ENCODE measurements at places on chromosomes 6 and 20.

DNA sequence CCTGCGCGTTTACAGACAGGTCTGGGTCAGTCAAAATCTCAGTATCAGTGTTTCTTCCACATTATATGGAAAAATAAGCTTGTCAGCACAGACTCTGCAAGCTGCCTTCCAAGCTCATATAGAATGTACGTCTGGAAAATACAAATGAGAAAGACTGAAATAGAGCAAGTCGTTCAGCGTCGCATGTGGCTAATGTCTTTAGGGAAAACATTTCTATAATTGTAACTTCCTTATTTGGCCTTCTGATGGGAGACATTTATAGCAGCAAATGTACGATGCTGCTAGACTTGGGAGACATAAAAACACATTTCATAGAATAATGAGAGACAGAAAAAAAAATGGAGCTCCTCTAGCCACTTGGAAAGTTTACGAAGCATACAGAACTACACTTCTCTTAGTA, 122.2 kb downstream of the KIF16B start:
- DNase-seq = no peak

DNA sequence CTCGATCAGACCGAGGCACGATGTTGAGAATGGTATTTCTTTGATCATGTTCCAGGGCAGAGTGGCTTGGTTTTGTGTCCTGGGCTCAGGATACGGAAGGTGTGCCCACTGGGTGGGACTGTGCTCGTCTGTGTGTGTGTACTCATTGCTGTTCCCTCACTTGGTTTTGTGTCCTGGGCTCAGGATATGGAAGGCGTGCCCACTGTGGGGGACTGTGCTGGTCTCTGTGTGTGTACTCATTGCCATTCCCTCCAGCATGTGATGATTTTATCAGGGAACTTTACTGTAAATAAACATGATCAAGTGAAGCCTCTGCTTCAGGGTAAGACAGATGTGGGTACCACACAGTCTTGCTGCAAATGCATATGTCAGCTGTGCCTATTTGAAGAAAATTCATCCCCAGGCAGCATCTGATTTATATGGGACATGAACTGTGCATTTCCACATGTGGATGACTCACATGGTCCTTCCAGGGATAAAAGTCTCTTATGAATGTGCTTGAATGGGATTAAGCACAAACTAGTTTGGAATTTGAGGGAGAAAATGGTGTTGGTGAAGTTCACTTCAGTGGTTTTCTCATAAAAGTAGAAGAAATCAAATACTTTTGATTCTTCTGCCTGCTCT, 274.3 kb downstream of the QKI start:
- DNase-seq = no peak

DNA sequence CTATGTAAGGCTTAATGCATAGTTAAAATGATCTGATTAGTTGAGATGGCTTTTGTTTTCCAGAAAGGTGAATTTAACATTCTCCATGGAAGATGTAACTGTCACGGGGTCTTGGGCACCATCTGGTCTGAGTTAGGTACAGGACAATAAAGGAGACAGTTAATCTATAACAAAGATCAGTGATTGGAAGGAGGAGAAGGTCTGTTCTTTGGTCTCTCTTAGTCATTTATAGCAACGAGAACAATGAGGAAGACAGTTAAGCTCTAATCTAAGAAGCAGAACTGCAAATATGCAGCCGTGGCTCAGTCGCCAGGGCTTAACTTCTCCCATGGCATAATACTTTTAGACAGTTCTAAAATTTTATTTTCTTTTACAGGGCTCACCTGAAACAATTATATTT, 405.5 kb upstream of the SULF2 start:
- DNase-seq = no peak

DNA sequence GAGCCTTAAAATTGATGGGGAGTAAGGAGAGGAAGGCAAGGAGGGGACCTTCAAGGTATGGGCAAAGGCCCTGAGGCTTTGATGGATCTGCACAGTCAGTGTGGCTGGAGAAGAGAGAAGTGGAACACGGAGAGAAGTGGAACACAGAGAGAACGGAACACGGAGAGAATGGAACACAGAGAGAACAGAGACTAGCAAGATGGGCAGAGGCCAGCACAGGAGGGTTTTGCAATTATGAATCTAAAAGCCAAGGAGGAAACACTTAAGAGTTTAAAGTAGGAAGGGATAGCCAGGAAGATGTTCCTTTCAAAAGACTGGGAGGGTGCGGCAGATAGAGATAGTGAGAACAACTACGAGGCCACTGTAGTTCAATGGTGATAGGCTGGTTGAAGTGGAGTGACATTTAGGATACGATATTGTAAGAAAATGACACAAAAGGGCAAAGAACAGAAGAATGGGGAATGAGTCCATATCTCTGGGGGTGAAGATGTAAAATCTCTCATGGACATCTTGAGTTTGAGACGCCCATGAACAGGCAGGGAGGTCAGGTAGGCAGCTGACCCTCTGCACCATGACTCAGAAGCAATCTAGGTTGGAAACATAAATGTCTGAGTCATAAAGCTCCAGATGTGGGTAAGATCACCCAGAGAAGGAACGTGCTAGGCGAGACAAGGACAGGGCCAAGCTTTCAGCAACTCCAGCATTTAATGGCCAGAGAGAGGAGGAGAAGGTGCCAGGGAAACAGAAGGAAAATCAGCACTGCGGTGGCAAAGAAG, 25.4 kb downstream of the ZMYND8 start:
- no peak for DNase-seq

- DNase-seq = no peak
Measured at GRCh38 chr20:44360221-44360620, 4.7 kb downstream of the HNF4A start.

GRCh38 chr6:16635291-16635809, 125.9 kb downstream of the ATXN1 start:
- no peak for DNase-seq

GRCh38 chr6:97151601-97152000, 131.4 kb downstream of the MMS22L start:
- DNase-seq = no peak

GRCh38 chr20:62123450-62124118, 1.3 kb downstream of the LSM14B start:
- DNase-seq = no peak

GRCh38 chr6:1724124-1724523, 114.4 kb downstream of the FOXC1 start:
- peak; percentile 38 for DNase-seq

- no peak for DNase-seq
Measured at GRCh38 chr6:88895911-88896310, 67.5 kb downstream of the RNGTT start.

DNA sequence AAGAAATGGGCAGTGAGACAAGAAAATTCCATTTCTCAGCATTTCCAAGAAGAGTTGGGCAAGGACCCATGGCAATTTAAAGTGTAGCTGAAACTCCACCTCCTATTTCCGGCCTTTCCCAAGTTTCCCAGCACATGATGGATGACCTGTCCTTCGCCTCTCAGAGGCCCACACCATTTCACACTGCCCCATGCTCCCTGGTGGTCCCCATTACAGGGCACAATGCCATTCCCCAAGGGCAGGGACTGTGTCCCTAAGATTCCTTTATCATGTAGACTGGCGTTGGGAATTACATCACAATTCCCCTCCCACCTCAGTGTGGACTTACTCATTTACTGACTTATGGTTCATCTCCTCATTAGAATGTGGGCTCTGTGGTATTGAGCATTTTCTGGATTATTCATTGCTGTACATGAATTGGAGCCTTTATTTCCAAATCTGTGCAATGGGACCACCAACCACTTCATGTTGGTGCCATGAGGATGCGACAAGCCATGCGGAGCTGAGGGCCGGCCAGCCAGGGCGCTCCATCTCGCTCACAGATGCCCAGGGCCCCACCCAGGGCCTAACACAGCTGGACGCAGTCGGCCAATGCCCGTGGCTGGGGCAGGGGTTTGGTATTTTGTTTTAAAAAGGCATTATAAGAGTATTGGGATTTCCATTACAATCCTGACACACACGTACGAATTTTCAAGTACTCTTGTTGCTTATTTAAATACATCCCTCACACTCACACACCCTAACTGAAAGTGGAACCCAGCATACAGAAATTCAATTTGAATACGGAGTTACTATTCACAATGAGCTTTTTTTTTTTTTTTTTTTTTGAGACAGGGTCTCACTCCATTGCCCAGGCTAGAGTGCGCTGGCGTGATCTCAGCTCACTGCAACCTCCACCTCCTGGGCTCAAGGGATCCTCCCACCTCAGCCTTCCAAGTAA, 5.4 kb downstream of the ACSS1 start:
- no peak for DNase-seq
